ENCODE measurements at places on chromosomes 7 and 10. TPM values are rescaled to one million over a fixed set of nuclear protein-coding genes. Genes with fewer than 3 reads are reported as not detected.
A peak's percentile ranks its signal among the peaks of the same experiment; 100 is the strongest.

- peak; percentile 3 for DNase-seq
Measured at GRCh38 chr10:99234041-99234790, 1.4 kb downstream of the HPSE2 start.

DNA sequence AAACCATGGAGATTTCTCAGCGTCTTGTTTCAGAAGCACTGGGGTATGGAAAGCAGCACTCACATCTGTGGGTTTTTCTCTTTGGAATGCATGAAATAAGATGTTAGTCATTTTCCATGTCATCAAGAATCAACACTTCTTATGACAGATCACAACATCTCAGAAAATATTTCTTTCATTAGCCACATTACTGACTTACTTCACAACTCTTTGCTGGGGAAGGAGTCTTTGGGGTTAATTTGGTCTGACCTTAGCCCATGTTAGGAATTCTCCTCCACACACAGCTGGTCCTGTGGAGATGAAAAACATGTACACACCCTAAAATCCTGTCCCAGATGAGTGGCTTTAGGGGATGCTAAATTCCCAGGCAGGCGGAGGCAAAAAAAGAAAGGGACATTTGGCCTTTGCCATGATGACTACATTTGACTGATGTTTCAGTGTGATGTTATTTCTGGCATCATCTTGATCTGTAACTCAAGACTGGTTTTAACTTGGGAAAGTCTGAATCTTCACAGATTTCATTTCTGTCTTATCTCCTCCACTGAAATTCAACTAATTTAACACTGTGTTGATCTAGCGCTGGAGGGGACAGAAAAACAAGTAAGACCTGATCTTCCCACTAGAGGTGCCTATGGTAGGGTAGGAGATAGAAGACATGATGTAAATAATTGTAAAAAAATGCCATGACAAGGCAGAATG lies 363.2 kb downstream of the PRPF18 start:
- no peak for DNase-seq

DNA sequence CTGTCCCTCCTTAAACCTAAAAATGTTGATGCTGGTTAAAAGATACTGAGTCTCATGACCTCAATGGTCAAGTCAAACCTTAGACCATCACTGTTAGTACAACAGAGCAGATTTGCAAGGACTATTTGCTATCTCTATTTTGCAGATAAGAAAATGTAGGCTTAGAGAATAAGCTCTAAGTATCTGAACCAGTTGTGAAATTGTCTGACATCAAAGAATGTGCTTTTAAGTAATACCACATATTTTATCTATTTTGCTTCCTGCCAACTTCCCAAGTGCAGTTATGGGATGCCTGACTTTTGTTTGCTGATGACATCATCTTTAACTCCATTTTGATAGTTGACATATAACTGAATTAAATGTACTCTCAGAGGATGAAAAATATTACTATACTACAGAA lies 83.6 kb upstream of the TMEM106B start:
- DNase-seq: no peak

DNA sequence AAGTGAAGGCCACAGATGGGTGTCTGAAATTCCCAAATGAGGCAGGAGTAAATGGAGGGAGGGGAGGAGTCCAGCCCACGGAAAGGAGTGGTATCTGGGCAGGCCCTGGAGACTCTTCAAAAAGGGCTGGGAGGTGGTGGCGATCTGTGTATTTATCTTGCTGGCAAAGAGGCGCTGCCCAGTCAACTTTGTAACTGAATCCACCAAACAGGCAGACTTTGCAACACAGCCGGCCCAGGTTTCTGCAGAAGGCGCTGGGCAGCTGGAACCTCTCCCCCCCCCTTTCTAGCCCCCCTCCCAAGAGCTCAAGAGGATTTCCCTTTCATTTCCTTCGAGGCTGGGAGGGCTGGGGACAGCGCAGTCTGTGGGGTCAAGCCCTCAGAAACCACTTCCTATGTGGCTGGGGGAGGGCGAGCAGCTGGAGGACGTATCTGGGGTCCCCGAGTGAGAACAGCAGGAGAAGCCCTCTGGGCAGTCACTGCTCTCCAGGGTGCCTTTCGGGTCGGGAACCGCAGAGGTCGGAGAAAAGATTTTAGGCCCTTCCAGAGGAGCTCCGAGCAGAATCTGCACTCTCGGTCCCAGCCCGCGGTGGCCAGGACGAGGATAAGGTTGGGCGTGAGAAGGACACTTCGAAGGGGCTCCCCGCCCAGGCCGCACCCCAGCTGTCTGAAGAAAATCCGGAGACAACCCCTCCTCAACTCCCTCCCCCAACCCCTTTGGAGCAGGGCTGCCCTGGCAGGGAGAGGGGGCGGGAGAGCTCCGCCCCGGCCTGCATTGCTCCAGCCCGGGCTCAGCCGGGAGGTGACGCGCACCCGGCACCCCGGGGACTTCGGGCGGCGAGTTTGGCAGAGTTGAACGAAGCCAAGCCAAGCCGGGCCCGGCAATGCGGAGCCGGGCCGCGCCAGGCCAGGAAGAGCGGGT lies 965 bp downstream of the ZCCHC24 start:
- DNase-seq: peak; percentile 35

DNA sequence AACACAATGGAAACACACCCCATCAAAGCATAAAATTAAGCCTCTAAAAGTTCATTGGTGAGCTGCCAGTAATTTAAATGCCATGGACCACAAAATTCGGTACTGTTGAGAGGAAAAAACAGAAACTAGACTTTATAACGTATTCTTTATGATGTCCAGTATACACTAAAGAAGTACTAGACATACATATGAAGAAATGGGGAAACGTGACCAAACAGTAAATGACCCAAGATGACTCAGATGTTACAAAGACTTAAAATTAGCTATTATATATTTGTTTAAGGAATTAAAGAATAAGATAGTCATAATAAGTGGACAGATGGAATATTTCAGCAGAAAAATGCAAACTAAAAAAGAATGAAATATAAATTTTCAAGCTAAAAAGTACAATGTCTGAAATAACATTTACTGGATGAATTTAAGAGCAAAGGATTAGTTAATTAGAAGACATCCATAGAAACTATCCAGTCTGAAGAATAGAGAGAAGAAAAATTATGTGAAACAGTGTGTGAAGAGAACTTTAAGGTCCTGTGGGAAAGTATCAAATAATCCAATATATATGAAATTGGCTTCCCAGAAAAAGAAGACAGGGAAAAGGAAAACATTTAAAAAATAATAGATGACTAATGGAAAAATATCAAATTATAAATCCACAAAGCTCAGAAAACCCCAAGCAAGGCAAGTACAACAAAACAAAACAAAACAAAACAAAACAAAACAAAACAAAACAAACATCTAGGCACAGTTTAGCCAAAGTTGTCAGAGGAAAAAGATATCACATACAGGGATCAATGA lies 69.4 kb downstream of the SAMD9 start:
- DNase-seq: no peak

- no peak for DNase-seq
Measured at GRCh38 chr7:40525764-40526163, 391.0 kb downstream of the SUGCT start.

GRCh38 chr10:71569775-71570588 lies 149.6 kb downstream of the C10orf105 start:
- DNase-seq: peak; percentile 66

- DNase-seq: no peak
Measured at GRCh38 chr7:36406156-36406555, 16.5 kb downstream of the ANLN start.

- DNase-seq: no peak
Measured at GRCh38 chr7:158766570-158767281, 62.1 kb upstream of the NCAPG2 start.

DNA sequence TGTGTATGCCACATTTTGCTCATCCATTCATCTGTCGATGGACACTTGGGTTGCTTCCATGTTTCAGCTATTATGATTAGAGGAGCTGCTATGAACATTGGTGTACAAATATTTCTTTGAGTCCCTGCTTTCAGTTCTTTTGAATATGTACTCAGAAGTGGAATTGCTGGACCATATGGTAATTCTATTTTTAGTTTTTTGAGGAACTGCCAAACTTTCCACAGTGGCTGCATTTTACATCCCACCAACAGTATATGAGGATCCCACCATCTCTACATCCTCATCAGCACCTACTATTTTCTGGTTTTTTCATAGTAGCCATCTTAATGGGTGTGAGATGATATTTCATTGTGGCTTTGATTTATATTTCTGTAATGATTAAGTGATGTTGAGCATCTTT lies 44.7 kb upstream of the ZMIZ2 start:
- DNase-seq: no peak

- no peak for DNase-seq
Measured at GRCh38 chr10:1293636-1294435, 237.7 kb downstream of the WDR37 start.

GRCh38 chr10:22301193-22301592 lies 15.0 kb upstream of the COMMD3 start:
- DNase-seq: no peak

- DNase-seq: no peak
Measured at GRCh38 chr10:27949528-27950241, 49.2 kb downstream of the ODAD2 start.

- DNase-seq: no peak
Measured at GRCh38 chr7:83486957-83487356, 162.0 kb downstream of the SEMA3E start.

- no peak for DNase-seq
Measured at GRCh38 chr7:117750612-117751563, 122.4 kb downstream of the CTTNBP2 start.

GRCh38 chr7:148715027-148715426 lies 16.3 kb downstream of the CUL1 start:
- no peak for DNase-seq

DNA sequence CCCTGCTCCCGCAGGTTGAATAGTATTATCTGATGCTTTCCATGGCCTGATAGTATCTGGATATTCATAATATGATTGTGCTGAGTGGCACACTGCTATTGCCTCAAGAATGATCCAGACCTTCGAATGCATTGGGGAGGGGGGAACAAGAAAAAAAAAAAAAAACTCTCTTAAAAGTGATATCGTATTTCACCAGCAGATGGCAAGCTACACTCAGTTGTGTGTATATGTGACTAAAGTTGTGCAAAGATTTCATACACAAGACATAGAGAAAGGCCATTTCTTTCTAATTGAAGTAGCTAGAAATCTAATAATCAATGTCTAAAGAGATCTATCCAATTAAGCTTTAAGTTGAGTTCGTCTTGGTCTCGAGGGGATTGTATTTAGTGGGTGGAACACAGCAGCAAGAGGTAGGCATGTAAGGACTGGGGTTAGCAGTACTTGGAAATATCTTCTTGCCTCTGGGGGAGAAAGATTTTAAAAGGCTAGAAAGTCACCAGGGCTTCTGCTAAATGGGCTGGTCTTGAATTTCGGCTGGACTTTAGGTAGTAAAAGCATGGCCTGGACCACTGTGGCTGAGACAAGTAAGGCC lies 15.3 kb downstream of the SFRP4 start:
- DNase-seq: no peak

GRCh38 chr7:105519353-105519752 lies 2.7 kb downstream of the PUS7 start:
- no peak for DNase-seq

DNA sequence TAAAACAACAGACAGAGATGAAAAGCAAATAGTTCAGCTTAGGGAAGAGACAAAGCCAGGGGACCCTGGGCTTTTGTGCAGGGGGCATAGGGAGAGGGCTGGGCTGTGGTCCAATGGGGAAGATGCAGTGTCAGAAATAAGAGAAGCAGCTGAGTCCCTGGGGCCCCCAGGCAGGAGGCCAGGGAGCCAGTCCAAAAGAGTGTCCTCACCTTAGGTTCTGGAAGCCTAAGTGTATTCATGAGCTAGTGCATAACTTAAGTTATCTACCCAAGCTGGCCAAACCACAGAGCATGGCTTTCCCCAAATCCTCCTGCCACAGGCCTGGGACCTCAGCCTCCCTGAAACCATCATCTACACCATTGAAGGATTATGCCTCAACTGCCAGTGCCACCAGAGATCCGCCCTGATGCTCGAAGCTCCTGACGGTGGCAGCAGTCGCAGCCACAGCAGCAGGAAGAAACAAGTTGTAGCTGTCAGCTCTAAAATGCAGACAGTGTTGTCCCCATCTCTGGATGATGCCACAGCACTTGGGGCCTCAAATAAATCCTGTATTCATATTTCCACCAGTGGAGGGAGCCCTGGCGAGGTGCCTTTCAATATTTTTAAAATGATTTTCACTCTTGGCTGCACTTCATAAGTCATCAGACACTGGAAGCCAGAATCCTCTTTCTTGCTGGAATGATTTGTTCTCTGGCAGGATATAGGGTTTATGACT lies 574.6 kb downstream of the GRID1 start:
- no peak for DNase-seq

GRCh38 chr10:34081347-34081743 lies 733.8 kb downstream of the PARD3 start:
- DNase-seq: no peak

DNA sequence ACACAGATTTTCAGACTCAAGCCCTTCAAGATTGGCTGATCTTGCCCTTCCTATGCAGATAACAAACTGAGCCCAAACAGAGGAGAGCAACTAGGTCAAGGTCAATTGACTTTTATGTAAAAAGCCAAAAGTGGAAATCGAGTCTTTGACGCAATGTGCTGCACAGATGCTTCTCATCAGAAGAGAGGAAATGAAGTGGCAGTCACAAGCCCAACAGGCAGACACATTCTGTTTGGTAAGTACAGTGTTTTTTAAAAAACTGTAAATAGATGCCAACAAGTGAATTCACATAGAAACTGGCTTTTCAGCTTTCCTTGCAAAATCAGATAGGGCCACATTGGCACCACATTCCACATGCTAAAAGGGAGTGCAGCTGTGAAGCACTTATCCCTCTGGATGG lies 606.6 kb downstream of the KCNMA1 start:
- DNase-seq: no peak

DNA sequence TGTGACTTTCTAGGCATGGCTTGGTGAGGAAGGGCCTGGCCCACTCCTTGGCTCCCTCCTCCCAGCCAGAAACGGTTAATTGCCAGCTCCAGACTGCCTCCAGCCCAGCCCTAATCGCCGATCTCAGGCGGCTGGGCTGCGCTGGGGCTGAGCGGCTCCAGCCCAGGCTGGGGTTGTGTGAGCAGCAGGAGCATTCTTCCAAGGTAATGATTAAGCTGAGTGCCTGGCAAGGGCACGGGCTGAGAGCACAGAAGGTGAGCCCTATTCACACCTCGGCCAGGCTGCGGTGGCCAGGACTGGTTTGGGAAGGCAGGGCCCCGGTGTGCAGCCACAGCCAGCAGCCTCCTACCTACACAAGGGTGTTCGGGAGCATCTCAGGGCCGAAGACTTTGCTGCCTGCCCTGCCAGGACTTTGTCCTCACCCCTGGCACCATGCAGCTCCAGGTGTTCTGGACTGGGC lies at the start of gene TMEM72:
Gene TMEM72 (plus strand): TSS at position 257 of the 460 bp plus-strand sequence. CDS start 176 bp downstream, at position 433.
- no peak for DNase-seq

The UROS gene
- total RNA-seq: 35.5 TPM

The FEZF1 gene
- total RNA-seq: not detected

The HABP2 gene
- total RNA-seq: not detected

The PRR15 gene
- 0.38 TPM for total RNA-seq

The STARD3NL gene
- total RNA-seq: 13.5 TPM

The HYCC1 gene
- total RNA-seq: 19.2 TPM

The AKR1D1 gene
- total RNA-seq: not detected

The IQCE gene
- 8.8 TPM for total RNA-seq

The SSMEM1 gene
- not detected for total RNA-seq

The NKX2-3 gene
- not detected for total RNA-seq

The OR2A42 gene
- total RNA-seq: not detected

The TMEM184A gene
- not detected for total RNA-seq

The CNPY1 gene
- not detected for total RNA-seq
